Glomerular endothelial cell (primary cell): ENCODE measurements at places on chromosomes 11 and 22. TPM values are rescaled to one million over a fixed set of nuclear protein-coding genes. Genes with fewer than 3 reads are reported as not detected.

FIBP gene
- 131 and 158 TPM in 2 replicates for total RNA-seq

- DNase-seq, result peak; percentile 7
Measured at GRCh38 chr11:46210133-46210636, 67.3 kb upstream of the CREB3L1 start.

DNA sequence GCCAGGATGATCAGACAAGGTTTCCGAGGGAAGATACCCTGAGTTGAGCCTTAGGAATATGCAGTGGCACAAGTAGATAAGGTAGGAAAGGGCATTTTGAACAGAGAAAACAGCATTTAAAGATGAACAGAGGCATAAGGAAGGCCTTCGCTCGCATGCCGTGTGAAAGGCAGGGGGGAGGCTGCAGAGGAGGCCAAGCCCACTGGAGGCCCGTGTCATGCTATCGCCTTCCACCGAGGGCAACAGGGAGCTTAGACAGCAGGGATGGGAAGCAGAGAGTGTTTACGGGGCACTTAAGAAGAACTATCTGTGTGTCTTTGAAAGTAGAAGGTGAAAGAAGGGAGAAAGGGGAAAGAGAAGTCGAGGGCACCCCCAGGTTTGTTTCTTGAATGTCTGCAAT, 148.3 kb downstream of the PKNOX2 start:
- no peak for DNase-seq

- peak; percentile 27 for DNase-seq
Measured at GRCh38 chr11:114366331-114367243, 33.7 kb downstream of the C11orf71 start.

- DNase-seq, result no peak
Measured at GRCh38 chr11:112634995-112635737, 326.1 kb upstream of the NCAM1 start.

GRCh38 chr11:119791701-119792151, 62.7 kb upstream of the NECTIN1 start:
- DNase-seq, result no peak

DNA sequence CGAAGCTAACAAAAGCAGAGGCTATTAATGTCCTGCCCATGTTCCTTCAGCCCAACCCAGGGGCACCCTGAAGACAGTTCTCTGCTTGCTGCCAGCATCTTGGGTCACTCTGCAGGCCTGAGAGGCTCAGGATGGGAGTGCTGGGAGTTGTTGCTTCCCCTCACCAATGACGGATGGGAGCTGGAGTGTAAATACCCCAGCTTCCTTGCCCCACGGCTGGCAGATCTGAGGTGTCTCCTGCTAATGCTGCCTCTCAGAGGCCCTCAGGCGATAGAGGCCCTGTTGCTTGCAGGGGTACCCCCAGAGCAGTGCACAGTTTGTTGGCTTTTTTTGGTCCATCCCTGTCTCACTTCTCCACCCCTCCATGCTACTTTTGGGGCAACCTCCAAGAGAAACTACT, 32.9 kb downstream of the IFT27 start:
- no peak for DNase-seq

ACAD8 gene
- 21.4 and 29.1 TPM in 2 replicates for total RNA-seq

- DNase-seq, result no peak
Measured at GRCh38 chr11:134139303-134139872, 70.5 kb downstream of the JAM3 start.

- DNase-seq, result no peak
Measured at GRCh38 chr11:77172666-77172982, 44.6 kb downstream of the MYO7A start.

GRCh38 chr11:80281194-80281593, 840.4 kb upstream of the TENM4 start:
- DNase-seq, result no peak
